ENCODE measurements at places on chromosomes 11 and 22. TPM values are rescaled to one million over a fixed set of nuclear protein-coding genes. Genes with fewer than 3 reads are reported as not detected.
A peak's percentile ranks its signal among the peaks of the same experiment; 100 is the strongest.

DNA sequence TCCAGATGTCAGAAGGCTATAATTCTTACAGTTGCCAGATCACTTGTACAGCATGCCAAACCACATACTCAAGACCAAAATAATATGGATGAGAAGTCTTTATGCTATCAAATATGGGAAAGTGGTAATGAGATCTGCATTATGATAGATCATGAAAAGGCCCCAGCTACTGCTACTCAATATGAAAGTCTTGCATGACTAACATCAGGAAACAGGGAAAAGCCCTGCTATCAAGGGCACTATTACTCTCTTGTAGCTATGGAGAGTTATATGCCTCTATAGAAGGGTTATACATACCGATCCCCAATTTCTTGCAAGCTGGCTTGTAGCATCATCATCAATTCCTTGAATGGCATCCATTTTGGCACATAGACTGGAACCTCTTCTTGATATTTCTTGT, 30.2 kb upstream of the TMPRSS5 start:
- no peak for DNase-seq

RAC2 gene
- total RNA-seq = 6.4 TPM

DNA sequence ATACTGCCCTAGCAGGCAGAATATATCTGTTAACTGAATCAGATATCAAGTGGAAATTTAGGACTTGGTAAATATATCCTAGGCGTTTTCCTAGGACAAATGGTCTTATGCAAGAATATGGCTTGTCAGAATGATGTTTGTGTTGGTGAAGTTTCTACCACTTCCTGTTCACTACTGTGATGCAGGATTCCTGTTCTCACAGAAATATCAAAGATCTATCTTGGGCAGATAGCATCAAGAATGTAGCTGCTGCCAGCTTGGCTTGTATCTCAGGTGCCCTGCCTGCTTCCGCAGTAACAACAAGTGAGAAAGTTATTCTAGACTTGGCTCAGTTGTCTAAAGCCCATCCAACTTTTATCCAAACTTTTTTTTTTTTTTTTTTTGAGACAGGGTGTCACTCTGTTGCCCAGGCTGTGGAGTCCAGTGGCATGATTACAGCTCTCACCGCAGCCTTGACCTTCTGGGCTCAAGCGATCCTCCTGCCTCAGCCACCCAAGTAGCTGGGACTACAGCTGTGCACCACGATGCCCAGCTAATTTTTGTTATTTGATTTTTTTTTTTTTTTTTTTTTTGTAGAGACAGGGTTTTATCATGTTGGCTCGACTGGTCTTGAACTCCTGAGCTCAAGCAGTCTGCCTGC, 61.3 kb downstream of the PPME1 start:
- DNase-seq = no peak

- peak; percentile 57 for DNase-seq
Measured at GRCh38 chr11:3218483-3219280, at the start of gene MRGPRG. TSS of gene MRGPRG (minus strand) at chr11:3218813. CDS start at chr11:3218813, 0 bp downstream.

ME3 gene
- total RNA-seq = 33.5 TPM

DNA sequence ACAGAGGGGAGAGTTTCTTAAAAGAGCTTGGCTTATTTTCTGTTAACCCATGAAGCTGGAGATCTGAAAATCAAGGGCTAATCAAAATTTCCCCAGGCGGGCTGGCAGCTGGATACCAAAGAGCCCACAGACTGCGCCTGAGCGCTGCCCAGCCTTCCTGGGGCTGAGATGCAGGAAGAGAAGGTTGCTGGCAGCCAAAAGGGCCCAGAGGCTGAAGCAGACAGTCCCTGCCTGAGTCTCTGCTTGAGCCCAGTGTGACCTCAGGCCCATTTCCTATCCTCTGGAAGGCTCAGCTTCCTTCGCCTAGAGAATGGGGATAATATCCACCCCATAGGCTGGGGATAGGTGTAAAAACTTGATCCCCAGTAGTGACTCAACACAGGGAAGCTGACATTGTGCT, 49.1 kb downstream of the ARRB1 start:
- DNase-seq = no peak

SPON1 gene
- 16.0 TPM for total RNA-seq

CHRM4 gene
- total RNA-seq = 3.6 TPM

DNA sequence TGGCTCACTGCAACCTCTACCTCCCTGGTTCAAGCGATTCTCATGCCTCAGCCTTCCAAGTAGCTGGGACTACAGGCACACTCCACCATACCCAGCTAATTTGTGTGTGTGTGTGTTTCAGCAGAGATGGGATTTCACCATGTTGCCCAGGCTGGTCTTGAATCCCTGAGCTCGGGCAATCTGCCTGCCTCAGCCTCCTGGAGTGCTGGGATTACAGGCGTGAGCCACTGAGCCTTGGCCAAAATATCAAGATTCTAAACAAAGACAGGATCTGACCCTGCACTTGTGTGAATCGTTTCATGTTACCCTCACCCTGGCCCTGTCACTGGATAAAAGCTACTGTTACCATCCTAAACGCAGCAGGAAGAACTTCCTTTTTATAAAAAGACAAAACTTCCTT, 15.6 kb upstream of the THY1 start:
- no peak for DNase-seq

Data from sigmoid colon (tissue), 7 donors.